ENCODE measurements at places on chromosomes 2 and 18. TPM values are rescaled to one million over a fixed set of nuclear protein-coding genes. Genes with fewer than 3 reads are reported as not detected.

- DNase-seq = no peak
Measured at GRCh38 chr2:133378386-133378785, 189.9 kb downstream of the NCKAP5 start.

GRCh38 chr2:182887753-182888415 lies 21.4 kb upstream of the FRZB start:
- no peak for DNase-seq

DNA sequence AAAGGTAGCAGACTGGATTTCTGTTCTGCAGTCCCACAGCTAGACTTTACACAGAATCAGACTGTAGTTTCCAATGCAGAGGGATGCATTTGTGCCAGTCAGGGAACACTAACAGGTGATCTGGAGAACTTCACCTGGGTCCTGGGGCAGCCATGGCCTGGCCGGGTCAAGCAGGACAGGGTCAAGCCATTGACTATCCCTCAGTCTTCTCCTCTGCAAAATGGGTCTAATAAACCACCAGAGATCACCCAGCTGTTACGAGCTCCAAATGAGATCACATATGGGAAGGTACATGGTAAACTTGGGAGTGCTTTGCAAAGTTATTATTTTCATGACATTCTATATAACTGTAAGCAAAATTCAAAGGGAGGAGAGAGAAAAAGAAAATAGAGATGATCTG lies 294.1 kb downstream of the CDCA7 start:
- DNase-seq = no peak

- DNase-seq = no peak
Measured at GRCh38 chr2:48968011-48968410, 186.3 kb downstream of the FSHR start.

DNA sequence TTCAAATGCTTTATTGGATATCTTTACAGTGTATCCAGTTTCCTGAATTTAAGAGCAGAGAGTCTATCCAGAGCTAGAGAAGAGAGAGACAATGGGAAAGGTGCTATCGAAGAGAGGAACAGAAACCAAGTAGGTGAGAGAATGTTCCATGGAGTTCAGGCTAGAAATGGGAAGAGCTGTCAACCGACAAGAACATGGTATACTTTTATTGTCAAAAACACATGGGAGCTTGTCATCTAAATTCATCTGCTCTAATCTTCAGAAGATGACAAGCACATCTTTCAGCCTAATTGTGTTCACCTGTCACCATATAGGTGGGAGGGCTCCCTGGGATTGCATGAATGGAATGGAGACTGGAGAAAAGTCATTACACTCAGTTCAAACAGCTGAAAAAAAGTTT lies 690.4 kb upstream of the LRATD1 start:
- no peak for DNase-seq

DNA sequence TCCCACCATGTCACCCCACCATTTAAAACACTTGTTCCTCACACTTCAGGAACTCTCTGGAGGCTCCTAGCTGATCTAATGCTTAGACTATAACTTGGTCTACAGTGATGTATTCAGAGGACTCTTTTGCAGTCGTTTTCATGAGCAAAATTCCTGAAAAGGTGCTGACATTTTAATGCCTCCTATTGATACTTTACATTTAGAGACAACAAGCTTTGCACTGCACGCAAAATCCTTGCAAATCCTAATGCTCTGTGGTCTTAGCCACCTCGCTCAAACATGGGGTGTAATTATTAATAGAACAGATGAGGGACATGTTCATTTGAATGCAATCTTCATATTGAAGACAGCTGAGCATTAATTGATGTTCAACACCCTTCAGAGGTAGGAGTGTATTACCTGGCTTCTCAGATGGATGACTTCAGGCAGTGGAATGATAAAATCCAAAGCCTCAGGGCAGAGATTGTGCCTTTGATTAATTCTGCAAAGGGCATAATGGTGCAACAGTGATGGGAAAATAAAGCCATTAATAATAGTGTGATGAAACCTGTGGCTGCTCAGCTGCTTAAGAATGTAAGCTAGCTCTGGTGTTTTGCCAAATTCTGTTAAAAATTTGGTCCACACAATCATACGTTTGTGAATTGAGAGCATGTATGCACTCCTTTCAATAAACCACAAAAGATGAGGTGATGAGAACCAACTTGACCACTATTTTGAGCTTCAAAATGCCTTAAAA lies 5.4 kb downstream of the CTAGE1 start:
- no peak for DNase-seq

DNA sequence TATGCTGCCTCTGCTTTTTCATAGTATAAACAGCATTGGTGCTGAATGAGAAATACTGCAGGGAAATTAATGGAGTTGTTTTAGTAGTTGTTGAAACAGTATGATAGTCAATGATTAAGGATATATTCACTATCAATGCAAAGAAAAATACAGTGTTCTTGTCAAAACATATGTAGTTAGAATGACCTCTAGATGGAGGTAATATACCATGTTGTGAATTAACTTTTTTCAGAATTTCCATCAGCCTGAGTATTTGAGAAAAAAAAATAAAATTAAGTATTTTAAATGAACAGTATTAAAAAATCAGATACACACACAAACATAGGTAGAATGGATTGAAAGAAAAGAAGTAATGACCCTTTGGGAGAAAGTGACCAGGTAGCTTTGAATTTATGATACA lies 59.5 kb downstream of the RMDN2 start:
- no peak for DNase-seq

DNA sequence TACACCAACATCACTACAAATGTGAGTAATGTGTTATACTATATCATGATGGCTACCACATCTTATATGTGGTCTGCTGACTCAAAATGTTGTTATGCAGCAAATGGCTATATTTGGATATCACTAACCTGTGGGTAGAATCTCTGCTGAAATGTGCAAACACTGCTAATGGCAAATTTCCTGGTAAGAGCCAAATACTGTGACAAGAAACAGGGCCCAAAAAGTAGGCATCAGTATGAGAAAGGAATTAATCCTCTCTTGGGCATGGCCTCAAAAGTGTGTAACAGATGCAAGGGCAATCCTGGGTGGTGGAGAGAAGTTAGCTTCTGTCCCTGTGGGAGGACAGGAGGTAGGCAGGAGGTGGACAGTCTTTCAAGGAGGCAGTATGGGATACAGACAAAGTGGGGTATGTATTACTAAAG lies 13.3 kb downstream of the ATF2 start:
- no peak for DNase-seq

DNA sequence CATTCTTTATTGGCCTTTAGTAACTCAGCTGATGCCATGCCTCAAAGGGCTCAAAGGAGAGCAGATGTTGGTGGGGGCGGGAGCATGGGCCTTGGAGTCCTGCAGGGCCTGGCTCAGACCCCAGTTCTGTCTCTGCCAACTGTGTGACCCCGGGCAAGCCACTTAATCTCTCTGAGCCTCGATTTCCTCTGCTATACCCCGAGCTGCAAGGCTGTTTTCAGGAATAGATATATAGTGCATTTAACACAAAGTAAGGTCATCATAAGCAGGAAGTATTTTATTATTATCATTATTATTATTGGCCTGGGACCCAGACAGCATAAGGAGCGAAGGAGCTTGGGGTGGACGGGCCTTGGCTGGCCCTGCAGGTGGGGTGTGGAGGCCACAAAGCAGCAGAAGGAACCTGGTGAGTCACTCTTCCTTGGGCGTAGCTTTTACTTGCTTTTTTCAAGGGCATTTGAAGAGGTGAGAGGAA lies 162.7 kb downstream of the INHBB start:
- DNase-seq = no peak

DNA sequence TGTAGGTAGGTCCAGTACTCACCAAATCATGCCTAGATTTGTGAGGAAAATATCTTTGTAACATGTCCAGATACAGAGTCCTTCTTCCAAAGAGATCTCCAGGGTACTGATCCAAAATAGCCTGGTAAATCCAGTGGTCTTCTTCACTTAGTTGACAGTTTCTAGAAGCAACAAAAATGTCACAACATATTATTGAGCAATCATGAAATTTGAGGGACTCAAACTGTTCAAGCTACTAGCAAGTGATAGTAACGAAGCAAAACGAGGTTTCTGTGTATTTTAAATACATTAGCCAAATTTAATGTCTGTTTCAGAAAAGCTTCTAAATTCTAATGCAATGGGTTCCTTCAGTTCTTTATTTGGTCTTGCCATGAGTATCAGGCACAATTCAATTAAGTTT lies 142.8 kb downstream of the CCDC148 start:
- DNase-seq = no peak

DNA sequence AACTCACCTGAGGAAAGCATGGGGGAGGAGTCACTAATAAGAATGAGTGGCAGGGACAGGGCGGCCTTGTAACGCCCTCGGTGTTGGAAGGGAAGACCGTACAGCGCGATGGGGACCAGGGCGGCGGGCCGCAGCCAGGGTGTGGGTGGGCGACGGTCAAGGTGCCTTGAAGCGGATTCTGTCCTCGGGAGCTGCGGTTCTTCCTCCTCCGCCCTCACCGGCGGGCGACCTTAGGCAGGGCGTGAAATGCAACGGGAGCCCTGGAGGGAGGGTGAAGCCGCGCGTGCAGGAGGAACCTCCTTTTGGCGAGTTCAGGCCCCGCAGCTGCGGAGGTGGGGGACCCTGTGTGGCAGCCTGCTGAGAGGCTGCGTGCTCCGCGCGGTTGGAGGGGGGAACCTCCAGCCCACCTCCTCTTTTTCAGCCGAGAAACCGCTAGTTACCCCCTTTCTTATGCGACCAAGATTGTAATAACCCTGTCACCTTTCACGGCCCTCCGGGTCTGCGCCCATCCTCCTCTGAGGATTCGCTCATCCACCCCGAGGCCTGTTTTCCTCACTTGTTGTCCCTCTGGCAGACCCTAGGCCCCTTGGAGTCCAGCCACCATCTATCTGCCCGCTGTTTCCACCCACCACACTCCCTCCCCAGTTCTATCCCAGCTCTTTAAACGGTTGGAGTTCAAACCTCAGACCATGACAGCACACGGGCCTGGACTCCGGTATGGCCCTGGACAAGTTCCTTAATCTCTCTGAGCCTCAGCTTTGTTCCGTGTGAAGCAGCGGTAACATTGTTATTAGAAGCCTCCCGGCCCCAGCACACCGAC lies 823 bp upstream of the RNU2-63P start:
- no peak for DNase-seq

DNA sequence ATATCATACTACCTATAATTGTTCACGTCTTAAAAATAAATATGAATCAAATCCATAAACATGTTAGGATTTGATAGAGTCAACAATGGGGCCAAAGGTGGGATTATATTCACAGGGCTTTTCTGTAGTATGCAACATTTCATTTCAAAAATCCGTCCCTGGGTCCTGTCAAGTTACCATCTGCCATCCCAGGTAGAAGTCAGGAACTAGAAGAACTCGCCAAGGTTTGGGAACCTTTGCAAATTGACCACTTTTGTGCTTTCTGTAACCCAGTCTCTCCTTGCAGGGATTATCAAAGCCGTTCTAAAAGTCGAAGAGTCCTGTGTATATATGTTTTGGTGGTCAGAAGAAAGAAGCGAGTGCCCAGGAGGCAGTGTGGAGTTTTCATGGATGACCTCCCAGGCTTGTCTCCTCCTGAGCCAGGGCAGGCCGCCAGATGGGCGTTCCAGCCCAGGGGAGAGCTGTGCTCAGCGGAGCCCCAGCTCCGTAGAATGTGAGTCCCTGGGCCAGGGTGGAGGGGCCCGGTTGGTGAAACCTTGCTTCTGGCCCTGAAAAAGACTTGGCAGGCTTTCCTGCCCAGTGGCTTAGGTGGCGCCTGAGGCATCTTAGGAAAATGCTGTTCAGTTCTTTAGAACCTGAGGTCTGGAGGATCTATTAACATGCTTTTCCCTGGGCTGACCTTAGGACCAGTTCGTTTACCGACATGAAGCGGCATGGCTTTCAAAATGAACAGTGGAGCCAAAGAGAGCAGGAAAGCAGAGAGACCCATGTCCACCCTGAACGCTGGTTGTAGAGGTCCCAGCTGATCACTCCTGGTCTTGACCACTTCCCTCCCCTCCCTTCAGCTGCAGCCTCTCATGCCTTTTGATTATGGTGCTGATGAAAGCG lies 69.2 kb downstream of the LONRF2 start:
- DNase-seq = no peak

DNA sequence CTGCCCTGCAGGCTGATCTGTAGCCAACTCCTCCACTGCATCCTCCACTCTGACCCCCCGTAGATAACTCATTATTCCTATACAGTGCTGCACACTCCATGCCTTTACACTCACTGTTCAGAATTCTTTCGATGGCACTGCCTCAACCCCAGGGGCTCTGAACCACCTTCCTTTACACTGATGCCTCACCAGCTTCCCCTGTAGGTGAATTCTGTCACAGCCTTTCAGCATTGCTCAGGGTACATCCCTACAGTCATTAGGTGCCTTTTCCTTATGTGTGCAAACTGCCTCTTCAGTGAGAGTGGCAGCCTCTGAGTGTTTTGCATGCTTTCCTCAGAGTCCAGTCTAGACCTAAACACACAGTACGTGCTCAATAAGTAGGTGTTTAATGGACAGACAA lies 319.4 kb downstream of the LRRTM1 start:
- no peak for DNase-seq

GRCh38 chr2:38194751-38195150 lies 118.8 kb upstream of the CYP1B1 start:
- DNase-seq = no peak

DNA sequence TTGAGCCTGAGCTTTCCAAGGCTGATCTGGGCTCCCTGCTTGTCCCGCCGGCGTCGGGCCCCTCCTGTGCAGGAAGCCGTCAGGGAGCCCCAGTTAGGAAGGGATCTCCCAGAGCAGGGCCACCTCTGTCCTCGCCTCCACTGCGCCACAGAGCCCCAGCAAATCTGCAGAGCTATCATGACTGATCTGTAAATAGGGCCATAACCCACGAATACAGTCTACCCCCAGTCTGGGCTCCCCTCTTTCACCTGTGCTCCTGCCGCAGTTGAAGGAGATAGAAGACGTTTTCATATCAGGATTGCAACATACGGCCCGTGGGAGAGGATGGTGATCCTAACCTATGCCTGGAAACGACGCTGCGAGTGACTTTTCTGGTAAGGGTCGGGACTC lies 138.7 kb downstream of the PTGR3 start:
- DNase-seq = no peak

DNA sequence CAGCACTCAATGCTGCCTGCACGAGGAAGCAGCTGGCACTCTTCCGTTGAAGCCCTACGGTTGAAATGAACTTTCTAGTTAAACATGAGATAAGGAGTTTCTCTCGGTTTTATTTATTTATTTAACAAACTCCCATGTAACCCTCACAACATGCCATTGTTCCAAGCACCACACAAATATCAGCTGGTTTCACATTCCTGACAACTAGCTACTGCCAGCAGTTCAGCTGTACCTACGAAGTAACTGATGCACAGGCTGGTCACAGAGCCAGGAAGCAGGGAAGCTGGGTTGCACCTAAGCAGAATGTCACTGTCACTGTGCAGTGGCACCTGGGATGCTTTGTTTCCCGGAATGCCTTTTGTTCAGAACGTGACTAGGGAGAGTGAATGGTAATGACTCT lies 18.1 kb downstream of the TIMM21 start:
- DNase-seq = no peak

GRCh38 chr18:28095041-28095440 lies 81.9 kb downstream of the CDH2 start:
- DNase-seq = no peak

GRCh38 chr18:27585602-27586173 lies 400.6 kb upstream of the CHST9 start:
- DNase-seq = peak; percentile 36

GRCh38 chr2:62966991-62967390 lies 83.6 kb upstream of the OTX1 start:
- no peak for DNase-seq

The CYBRD1 gene
- 57.3 TPM for total RNA-seq

The DNER gene
- total RNA-seq = 16.5 TPM

The PJVK gene
- 4.3 TPM for total RNA-seq

The ADRA2B gene
- total RNA-seq = 1.4 TPM

The GALNT13 gene
- total RNA-seq = 0.57 TPM

The UGT1A7 gene
- 0.35 TPM for total RNA-seq

The IL1R2 gene
- total RNA-seq = 20.0 TPM

The VWC2L gene
- total RNA-seq = 0.09 TPM

Data from kidney (tissue), 22 donors.